ENCODE measurements at places on chromosomes 5 and 9.

GRCh38 chr5:122183098-122183787 lies 53.9 kb downstream of the ZNF474 start:
- no peak for DNase-seq

DNA sequence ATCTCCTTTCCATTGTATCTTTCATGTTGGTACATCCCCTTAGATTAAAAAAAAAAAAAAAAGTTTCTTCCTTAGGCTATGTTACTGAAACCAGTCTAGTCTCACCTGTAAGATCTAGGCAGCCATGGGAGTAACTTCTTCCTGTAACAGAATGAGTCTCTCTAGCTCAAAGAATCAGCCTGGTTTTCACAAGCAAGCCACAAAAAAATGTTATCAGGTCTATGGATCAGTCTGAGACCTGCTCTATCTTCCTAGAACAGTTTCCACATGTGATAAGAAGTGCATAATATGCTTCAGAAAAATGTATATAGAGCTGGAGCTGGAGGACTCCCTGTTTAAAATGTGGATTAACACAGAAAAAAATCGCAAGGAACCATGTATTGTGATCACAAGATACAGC lies 53.8 kb downstream of the ARRDC3 start:
- DNase-seq, result no peak

DNA sequence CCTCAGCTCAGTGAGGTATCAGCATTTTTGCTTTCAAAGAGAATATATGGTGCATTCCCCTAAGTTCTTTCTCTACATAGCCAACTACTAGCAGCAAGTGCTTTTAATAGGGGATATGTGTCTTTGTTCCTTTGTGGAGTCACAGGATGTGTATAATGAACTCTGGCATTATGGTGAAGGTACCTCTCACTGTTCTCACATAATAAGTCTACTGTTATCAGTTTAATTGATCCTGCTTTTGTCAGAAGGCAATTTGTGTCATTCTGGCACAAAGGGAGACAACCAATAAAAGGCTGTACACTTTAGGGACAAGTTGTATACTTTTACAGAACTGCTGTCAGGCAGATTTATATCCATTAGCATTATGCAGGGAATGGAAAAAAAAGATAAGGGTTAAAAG lies 531.4 kb upstream of the RIOK2 start:
- no peak for DNase-seq

- no peak for DNase-seq
Observed at GRCh38 chr9:91398926-91399325, 24.7 kb downstream of the NFIL3 start.

DNA sequence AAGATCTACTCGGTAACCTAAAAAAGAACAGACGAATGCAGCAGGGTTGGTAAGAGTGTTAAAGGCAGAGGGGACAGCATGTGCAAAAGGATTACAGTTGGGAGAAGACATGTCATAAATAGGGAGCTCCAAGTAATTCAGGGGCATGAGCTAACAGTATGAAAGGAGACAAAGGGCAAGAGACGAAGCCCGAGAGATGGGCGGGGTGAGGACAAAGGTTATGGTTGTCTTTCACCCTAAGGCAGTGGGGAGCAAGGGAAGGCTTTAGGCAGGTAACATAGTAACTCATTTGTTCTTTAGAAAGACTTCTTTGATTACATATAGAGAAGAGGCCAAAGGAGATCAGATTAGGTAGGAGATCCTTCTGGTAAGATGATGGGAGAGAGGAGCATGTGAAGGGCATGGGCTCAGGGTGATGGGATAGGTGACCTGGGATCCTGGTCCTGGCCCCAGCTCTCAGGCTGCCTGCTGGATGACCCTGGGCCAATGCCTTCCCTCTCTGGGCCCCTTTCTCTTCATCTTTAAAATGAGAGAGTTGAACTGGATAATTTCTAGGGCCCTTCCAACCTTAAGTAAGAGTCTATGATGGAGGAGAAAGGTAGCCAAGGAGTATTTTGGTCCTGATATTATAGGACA lies 19.5 kb downstream of the MORN5 start:
- no peak for DNase-seq

DNA sequence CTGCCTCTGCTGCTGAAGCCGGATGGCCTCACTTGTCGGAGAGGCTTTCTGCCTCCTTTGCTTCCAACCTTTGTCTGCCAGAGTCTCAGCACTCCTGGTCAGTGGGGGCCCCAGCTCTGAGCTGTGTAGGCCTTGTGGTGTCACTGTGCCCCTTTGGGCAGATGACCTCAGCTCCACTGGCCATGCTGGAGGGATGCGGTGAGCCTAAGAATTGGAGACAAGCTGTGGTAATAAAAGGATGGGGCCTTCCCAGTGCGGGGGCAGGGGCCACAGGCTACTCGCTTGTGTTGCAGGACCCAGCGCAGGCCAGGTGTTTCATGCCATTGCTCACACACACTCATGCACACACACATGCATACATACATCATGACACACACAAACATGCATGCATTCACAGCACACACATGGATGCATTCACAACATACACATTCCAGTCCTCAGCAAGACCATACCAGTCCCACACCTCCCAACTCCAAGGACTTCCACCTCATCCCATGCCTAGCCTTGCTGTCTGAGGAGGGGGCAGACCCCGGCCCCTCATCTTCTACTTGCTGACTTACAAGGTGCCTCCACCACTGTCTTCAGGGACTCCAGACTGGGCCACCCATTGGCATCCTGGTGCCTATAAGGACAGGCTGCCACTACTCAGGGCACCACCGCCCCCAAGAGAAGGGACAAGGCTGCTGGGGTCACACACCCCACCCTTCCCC lies 237.7 kb downstream of the SYK start:
- no peak for DNase-seq

DNA sequence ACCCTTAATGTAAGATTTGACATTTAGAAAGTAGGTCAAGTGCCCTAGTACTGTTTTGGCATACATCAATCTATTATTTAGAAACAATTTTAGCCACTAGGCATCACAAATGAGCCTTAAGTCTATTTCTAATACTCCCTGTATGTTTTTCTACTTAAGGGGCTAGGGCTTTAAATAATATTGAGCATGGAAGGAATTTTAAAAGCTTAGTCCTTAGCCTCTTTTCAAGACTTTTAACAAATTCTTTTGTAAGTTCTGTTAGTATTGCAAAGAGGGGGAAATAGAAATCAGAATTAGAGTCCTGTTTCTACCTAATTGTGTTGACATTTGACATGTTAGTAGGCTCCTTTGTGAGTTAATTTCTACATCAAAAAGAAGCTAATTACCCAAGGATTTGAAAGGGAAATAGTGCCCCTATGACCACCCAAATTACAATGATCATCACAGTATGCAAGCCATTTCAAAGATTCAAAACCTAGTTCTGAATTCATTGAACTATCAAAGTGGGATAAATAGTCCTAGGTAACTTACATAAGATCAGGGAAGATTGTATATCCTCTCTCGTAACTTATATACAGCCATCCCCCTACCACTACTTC lies 647.8 kb upstream of the ACO1 start:
- DNase-seq, result no peak

GRCh38 chr5:58191443-58191842 lies 268.4 kb downstream of the PLK2 start:
- DNase-seq, result no peak

DNA sequence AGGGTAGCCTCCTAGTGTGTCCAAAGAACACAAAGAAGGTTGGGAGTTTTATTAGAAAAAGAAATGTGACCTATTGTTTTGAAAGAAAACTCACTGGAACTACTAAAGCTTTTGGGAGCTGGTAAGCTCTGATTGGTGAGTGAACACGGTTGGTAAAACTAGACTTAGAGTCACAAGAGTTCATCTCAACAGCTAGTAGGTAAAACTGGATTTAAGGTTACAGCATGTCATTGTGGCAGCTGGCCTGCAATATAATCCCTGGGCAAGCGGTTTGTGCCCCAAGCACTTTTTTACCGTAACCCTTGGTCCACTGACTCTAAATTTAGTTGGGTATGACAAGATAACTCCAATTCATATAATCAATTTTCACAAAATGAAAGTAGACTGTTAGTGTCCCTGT lies 47.4 kb downstream of the UBAP2 start:
- DNase-seq, result no peak

DNA sequence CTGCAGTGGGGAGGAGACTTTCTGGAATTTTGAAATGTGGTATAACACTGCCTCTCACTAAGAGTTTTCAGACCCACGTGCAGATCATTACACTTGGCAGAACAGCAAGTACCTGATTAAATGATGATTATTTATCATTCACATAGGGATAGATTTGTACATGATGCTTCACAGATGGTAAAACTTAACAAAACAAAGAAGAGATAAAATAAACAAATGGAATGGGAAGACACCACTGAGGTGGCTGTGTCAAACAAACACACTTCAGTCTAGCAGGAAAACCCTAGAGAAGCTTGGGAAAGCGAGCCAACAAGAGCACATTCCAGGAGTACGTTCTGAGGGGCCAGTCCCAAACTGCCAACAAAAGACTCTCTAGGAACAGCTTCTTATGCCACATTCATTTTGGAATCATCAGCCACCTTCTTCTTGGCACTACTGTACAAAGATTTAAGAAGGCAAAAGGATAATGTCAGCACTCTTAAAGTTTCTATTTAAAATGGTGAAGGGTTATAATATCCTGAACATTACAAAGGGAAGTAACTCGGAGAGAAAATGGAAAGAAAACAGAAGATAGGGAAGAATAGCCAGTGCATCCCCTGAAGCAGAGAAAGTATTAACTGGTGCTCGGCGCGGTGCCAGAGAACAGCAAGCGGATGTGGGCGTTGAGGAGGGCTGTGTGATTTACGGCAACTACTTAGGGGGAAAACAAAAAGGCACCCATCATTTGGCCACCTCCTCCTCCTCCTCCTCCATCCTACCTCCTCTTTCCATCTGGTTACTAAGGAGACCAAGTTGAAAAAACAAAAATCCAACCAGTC lies 1.6 kb downstream of the MED27 start:
- no peak for DNase-seq

DNA sequence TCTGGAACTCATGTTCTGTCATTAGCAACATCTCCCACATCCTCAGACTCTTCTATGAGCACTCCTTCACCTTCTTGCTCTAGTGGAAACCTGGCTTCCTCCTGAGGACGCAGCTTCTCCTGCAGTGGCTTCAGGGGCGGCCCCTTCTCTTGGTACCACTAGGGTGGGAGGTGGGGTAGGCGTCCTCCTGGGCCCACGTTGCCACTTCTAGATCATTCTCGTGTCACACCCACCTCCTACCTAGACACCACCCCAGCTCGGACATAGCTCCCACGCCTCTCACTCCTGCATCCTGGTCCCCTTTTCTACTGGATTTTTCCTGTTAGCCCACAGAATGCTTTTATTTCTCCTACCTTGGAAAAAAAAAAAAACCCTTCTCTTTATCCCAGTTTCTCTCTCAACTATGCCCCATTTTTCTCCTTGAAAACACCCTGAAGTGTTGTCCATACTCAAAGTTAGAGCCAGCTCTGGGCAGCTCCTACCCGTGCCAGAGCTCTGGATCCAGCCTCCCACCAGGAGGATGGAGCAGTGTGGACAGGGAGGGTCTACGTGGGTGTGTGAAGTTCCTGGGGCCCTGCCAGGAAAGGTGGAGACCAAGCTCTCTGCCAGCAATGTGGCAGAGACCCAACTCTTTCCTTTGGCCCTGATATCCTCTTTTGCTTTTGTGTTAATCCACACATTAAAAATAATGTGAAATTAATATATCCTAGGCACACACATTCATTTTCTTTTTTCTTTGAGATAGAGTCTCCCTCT lies 179.2 kb downstream of the HSPA4 start:
- no peak for DNase-seq

DNA sequence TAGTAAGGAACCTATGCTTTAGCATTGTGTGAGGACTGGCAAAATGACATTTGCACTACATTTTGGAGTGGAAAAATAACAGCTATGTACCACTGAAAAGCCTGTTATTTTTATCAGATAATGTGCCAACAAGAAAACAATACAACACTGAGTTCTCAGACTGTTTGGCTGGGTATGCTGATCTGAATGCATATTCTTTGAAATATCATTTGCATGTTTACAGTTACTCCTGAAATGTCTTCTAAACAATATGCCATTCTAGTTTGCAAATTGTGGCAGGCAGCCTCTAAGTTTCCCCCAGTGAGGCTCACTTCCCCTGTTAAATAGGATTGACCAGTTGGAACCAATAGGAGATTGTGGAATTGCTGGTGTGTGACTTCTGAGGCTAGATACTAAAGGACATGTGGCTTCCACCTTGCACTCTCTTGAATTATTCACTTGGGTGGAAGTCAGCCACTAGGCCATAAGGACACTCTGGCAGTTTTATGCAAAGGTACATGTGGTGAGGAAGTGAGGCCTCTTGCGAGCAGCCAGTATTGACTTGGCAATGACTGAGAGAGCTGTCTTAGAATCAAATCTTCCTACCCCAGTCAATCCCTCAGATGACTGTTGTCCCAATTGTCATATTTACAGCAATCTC lies 250.4 kb upstream of the PCSK5 start:
- DNase-seq, result no peak

GRCh38 chr5:67659288-67659687 lies 462.7 kb upstream of the CD180 start:
- DNase-seq, result no peak

GRCh38 chr5:176889321-176890280 lies 9.5 kb downstream of the HK3 start:
- DNase-seq, result no peak

- DNase-seq, result no peak
Observed at GRCh38 chr5:96569770-96570169, 92.4 kb upstream of the CAST start.

GRCh38 chr9:96006296-96006879 lies 130.9 kb downstream of the ERCC6L2 start:
- DNase-seq, result no peak

- no peak for DNase-seq
Observed at GRCh38 chr5:160956051-160956450, 104.0 kb upstream of the ATP10B start.

GRCh38 chr5:87774804-87775203 lies 362.1 kb upstream of the CCNH start:
- DNase-seq, result no peak

- no peak for DNase-seq
Observed at GRCh38 chr5:113202746-113203716, 226.4 kb downstream of the DCP2 start.

GRCh38 chr9:112005939-112006338 lies 109.3 kb downstream of the UGCG start:
- DNase-seq, result no peak

DNA sequence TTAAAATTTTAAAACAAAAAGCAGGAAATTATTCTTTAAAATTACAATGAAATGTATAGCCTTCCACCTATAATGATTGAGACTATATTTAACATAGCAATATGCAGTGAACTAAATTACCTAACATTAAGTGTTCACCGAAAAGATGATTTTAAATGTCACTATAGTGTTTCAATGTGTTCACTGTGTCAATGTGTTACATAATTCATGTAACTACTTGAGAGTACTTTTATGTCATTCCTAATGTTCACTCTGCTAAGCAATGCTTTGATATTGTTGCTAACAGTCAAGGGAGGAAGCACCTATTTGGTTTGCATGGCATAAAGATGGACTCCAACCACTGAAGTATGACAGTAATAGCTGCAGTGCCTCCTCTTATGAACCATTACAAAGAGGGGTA lies 629.8 kb upstream of the C9orf72 start:
- DNase-seq, result no peak

DNA sequence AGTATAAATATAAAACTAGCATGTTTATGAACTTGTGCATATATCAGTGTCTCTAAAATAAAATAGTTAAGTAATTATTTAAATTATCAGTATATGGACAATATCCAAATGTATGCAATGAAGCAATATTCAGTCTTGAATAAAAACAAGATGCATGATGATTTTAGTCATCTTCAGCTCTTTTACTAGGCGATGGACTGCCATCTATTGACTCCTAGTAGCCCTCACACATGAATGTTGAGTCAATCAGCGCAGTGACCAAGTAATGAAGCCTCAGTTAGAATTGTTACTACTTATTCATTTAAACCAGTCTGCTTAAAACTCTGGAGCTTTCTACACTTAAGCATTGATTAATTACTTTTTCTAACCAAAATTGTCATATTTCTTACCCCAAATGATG lies 92.9 kb upstream of the GRHPR start:
- DNase-seq, result no peak

Measured in effector memory CD4-positive, alpha-beta T cell (primary cell).